ENCODE measurements at places on chromosomes 3 and 15.

DNA sequence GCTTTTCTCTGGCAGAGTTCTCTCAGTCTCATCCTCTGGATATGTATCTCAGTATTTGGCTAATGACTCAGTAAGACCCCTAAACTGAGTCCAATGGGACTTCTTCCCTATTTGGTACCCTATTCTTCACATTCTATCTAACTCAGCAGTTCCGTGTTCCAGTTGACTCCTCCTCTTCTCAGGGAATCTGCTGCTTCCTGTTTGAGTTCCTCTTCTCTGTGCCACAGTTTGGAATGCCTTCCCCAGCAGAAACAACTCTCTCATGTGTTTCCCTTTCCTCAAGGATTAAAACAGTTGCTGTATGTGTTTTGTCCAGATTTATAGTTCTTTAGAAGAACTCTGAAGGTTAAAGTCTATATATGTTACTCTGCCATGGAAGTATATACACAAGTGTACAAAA is 344.0 kb upstream of the RARB start:
- no peak for DNase-seq

DNA sequence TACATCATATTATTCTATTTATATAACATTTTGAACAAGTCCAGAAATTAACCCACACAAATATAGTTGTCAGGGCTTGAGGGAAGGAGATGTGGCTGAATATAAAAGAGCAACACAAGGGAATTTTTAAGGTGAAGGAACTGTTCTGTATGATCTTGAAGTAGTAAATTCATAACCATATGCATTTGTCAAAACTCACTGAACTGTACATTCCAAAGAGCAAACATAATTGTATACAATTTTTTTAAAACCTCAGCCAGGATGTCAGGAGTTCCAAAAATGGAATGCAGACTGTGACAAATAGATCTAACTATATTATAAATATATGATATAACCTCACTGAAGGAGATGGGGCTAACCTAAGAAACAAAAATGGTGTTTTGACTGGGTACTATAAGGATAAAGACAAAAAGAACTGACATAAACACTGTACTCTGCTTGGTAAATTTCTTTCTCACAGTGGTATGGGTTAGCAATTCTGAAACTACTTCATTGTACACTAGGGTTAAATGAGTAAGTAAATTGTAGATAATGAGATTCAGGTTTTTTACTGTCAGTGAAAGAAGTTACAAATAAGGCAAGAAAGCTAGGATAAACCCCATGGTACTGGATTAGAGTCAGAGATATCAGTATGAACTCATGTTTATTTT is 14.4 kb downstream of the GOLGB1 start:
- no peak for DNase-seq

- DNase-seq: no peak
Measured at GRCh38 chr3:81872566-81872965, 111.1 kb upstream of the GBE1 start.

DNA sequence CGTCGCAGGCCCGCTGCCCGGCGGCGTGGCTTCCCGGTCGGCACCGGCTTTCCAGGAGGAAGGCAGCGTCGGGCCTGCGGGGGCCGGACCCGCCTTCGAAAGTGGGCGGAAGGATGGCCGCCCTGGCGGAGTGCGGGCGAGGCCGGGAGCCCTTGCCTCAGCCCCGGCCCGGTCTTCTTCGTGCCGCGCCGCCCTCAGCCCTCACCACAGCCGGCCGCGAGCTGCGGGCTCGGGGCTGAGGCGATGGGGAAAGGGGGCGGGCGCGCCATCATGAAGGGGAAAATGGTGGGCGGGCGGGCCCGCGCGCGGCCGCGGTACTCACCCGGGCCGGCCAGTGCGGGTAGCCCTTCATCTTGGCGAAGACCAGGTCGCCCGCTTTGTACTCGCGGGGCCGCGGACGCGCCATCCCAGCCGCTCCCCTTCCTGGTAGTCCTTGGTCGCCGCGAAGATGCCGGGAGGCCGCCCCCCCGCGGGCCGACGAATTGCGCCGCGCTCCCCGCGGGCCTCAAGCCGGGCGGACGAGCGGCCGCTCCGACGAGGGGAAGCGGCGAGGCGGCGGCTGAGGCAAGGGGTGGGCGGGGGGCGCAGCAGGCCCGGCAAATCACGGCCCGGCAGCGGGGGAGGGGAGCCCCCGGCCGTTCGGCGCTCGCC is 489 bp downstream of the HDGFL3 start:
- DNase-seq: no peak

DNA sequence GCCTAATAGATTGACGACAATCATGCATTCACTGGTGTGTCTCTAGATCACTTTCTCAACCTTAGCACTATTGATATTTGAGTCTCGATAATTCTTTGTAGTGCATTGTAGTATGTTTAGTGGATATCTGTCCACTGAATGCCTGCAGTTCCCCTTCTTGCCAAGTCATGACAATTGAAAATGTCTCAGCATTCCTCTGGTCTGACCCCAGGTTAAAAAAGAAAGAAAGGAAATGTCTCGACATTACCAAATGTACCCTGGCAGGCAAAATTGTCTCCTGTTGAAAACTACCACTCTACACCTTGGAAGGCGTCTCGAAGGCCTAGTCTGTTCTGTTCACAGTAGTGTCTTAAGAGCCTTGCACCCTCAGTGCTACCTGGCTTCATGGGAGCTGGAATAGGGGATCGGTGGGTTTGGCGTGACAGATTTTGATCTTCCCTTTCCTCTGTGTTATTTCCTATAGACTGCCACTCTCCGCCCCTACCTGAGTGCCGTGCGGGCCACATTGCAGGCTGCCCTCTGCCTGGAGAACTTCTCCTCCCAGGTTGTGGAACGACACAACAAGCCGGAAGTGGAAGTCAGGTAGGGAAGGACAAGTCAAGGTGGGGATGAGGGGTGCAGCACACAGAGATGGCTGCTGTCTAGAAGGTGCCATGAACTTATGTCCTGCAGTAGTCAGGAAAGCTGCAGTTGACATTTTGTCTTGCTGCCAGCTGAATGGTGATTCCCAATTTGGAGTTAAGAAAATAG is 4.5 kb downstream of the ARPC4 start:
- no peak for DNase-seq

DNA sequence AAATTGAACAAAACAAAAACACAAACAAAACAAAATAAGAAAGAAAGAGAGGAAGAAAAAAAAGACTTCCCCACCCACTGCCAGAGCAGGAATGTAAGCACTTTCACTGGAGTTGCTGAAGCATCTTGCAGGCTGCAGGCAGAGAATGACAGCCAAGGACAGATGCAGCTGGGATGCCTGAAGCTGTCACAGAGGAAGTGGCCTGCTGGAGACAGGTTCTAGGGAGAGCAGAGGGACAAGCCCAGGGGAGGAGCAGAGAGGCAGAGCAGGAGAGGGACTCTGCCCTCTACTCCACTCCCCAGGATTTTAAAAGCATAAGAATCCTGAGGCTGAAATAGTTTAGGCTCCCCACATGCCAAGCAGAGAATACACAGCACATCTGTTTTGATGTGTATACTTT is 326.2 kb downstream of the TUSC7 start:
- DNase-seq: peak; percentile 21

- no peak for DNase-seq
Measured at GRCh38 chr3:193509103-193509965, 45.4 kb downstream of the ATP13A4 start.

GRCh38 chr3:191721390-191721861 is 260.5 kb downstream of the PYDC2 start:
- no peak for DNase-seq

DNA sequence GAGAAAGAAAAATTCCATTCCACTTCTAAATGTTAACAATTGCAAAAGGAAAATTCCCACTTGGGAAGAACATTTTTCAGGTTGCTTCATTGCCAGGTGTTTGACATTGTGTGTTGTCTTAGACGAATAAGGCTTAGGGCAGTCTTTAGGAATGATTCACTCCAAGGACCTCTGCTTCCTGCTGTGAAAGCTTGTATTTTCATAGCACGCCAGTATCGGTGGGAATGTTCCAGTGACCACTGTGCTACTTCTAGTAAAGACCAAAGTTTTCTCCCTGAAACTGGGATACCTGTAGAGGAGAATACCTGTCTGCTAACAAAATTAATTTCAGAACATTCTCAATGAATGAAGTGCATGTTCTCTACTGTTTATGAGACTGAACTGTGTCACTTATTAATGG is 64.1 kb downstream of the CDIN1 start:
- DNase-seq: no peak

GRCh38 chr3:49017971-49018706 is at the start of gene DALRD3:
Gene DALRD3, minus strand, starts transcription at chr3:49018580. Its CDS starts 16 bp downstream, at chr3:49018564.
- no peak for DNase-seq

DNA sequence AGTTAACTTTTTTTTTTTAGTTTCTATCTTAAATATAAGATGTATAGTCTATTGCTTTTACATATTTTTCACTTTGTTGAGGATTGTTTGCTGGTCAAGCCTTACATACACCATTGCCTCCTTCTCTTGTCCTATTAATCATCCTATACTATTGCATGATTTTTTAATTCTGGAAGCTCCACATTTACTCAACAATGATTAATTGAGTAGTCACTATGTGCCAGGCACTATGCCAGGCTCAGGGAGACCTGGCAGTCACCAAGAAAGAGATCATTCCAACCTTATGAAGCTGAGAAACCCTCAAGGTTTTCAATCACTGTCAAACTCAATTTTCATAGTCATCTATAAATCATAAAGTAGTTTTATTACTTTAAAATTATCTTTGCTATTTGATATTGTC is 626.2 kb downstream of the IGSF11 start:
- DNase-seq: no peak

- DNase-seq: no peak
Measured at GRCh38 chr3:134903837-134904236, 108.8 kb downstream of the EPHB1 start.

DNA sequence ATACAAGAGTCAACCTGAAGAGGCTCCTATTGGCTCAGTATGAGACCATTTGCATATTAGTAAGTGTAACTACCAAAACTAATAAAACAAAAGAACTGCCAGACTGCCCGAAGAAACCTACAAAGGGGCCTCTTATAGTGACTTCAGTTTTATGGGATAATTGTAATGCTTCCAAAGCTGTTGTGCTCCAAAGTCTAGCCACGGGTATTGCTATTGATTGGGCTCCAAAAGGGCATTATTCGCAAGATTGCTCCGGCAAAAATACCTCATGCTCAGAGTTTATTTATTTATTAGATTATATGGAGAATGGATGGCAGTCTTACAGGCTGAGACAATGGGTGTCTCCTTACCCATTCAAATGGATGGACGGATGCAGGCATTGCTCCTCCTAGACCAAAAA is 11.4 kb downstream of the RPL22L1 start:
- no peak for DNase-seq

GRCh38 chr3:123499322-123499721 is 50.4 kb upstream of the ADCY5 start:
- no peak for DNase-seq

- no peak for DNase-seq
Measured at GRCh38 chr3:148389916-148390315, 307.8 kb upstream of the AGTR1 start.

DNA sequence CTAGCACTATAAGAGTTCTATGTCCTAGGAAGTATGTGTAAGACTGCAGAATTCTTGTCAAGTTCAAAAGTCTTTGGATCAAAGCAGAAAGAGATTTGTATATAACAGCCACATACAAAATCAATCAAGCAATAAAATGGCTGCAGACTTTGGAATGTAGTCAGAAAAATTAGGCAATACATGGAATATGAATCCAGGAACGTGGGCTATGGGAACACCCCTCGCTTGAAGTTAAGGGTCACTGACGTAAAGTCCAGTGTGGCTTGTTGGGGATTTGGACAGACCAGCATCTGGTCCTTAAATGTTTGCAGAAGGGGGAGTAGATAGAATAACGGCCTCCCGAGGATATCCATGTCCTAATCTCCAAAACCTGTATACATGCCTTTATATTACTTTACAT is 178.6 kb downstream of the ADAMTS9 start:
- no peak for DNase-seq

DNA sequence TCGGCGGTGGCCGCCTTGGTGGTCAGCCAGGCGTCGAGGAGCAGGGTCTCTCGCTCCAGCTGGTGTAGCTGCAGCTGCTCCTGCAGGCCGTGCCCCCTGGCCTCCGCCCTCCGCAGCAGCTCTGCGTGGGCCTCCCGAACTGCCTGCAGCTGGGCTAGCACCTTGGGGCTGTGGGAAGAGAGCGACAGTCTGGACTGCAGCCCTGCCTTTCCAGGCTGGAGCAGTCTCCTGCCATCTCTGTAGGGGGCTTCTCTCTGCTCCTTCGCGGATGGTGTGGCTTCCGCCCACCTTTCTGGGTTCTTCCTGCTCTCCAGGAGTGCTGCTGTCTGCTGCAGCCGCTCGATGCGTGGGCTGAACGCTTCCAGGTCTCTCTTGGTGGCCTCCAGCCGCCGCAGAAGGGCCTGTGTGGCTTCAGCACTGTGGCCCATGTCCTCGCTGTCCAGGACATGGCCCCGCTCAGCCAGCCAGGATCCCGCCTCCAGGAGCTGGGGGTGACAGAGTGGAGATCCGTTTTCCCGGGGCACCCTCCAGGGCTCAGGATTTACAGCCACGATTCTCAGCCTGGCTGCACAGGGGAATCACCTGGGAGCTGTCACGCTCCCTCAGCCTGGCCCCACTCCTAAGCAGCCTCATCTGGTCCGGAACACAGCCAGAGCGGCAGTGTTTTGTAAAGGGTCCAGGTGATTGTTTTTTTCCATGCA is 16.8 kb downstream of the PLA2G4B start:
- DNase-seq: no peak

- no peak for DNase-seq
Measured at GRCh38 chr3:197525706-197526105, 30.1 kb downstream of the BDH1 start.

DNA sequence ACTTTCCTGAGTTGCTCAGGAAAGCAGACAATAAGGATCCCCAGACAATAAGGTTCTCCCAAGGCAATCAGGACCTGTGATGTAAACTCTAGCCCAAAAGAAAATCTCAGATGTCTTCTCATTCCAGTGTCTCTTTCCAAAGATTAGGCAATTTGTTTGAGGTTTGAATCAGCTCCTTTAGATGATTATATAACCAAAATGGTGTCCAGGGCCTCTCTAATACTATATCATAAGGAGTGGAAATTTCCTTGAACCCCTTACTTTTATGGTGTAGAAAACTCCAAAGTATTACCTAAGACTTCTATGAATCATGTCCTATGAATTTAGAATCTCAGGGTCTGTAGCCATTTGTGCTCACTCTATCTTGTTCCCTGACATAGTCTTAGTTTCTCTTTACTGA is 65.9 kb downstream of the GPR176 start:
- no peak for DNase-seq

GRCh38 chr3:151351219-151351618 is 21.9 kb upstream of the P2RY13 start:
- DNase-seq: no peak

DNA sequence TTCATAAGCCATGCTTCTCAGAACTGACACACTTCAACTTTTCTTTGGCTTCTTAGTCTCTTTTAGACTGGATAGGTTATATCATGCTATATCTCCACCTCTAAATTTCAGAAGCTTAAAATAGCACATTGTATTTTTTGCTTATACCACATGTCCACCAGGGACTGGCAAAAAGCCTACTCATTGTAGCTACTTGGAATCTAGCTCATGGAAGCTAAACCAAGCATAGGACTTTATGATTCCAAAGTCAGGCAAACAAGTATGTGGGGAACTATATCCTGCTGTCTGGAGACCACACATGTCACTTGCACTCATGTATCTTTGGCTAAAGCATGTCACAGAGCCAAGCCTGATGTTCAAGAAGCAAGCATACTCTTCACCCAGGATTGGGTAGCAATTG is 245.0 kb upstream of the RASGRP1 start:
- DNase-seq: no peak

- no peak for DNase-seq
Measured at GRCh38 chr3:4687167-4687566, 194.0 kb downstream of the ITPR1 start.

- DNase-seq: no peak
Measured at GRCh38 chr15:99702895-99703602, 30.2 kb downstream of the LYSMD4 start.
